A549 treated with CORT108297 at 1 μM for 4 hours (cell line): ENCODE measurements at places on chromosomes 4 and X. TPM values are rescaled to one million over a fixed set of nuclear protein-coding genes. Genes with fewer than 3 reads are reported as not detected.

The IGSF1 gene
- total RNA-seq, result 0.25 to 0.41 TPM (median 0.32 TPM) in 5 replicates

The G6PD gene
- total RNA-seq, result 1,443 to 1,631 TPM (median 1,552 TPM) in 5 replicates

The SPACA5 gene
- not detected in 5 replicates for total RNA-seq

The APELA gene
- not detected in 5 replicates for total RNA-seq

The USP17L10 gene
- not detected in 5 replicates for total RNA-seq

The FSTL5 gene
- 0.01 to 0.05 TPM (median 0.02 TPM) in 3 of 5 replicates, not detected in the others for total RNA-seq

The PPP3CA gene
- total RNA-seq, result 19.8 to 26.5 TPM (median 24.7 TPM) in 5 replicates

The TCEAL3 gene
- 14.8 to 21.2 TPM (median 16.8 TPM) in 5 replicates for total RNA-seq

The TEX13B gene
- total RNA-seq, result not detected in 5 replicates

The CCSER1 gene
- not detected in 5 replicates for total RNA-seq

The C4orf51 gene
- not detected in 5 replicates for total RNA-seq

The KCNIP4 gene
- total RNA-seq, result not detected in 5 replicates

The ZNF157 gene
- total RNA-seq, result 0.05 TPM in 1 of 5 replicates, not detected in the others

The NSUN7 gene
- total RNA-seq, result 0.18 to 0.60 TPM (median 0.35 TPM) in 5 replicates

The SOD3 gene
- total RNA-seq, result not detected in 5 replicates

The RHOH gene
- total RNA-seq, result 0.16 to 0.18 TPM (median 0.18 TPM) in 4 of 5 replicates, not detected in the other

The TLR3 gene
- 0.29 to 0.52 TPM (median 0.41 TPM) in 5 replicates for total RNA-seq

The MFAP3L gene
- 4.1 to 5.4 TPM (median 4.5 TPM) in 5 replicates for total RNA-seq

The MAGEA2B gene
- not detected in 5 replicates for total RNA-seq
